ENCODE measurements at places on chromosomes 5 and 9.
A peak's percentile ranks its signal among the peaks of the same experiment; 100 is the strongest.

DNA sequence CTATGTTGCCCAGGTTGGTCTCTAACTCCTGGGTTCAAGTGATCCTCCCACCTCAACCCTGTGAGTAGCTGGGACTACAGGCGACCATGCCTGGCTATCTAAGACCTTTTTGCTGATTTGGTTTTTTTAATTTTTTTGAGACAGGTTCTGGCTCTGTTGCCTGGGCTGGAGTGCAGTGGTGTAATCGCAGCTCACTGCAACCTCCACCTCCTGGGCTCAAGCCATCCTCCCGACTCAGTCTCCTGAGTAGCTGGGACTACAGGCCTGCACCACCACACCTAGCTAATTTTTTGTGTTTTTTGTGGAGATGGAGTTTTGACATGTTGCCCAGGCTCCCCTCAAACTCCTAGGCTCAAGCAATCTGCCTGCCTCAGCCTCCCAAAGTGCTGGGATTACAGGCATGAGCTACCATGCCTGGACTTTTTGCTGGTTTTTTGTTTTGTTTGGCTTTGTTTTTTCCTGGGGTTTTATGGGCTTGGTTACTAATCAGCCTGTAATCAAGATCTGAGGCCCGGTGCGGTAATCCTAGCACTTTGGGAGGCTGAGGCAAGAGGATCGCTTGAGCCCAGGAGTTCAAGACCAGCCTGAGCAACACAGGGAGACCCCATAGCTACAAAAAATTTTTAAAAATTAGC, 3.6 kb downstream of the CYSTM1 start:
- no peak for DNase-seq

DNA sequence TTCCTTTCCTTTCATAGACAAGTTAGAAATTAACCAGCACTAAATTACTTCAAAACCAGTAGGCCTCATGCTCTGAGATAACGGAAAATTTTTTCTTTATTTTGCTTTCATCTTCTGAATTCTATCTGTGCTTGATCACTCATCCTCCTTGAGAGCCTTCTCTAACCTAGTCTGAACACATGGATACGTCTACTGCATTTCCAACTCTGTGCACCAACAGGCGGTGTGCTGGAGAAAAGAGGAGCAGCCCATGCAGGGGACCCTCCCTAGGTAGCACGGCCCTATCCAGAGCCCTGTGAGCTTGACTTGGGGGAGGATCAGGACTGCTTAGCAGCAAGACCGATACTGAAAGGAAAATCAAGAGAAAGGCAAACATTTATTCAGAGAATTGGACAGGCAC, 149.8 kb downstream of the AUH start:
- DNase-seq, result no peak

- DNase-seq, result no peak
These were observed 4.7 kb downstream of the SH3RF2 start for GRCh38 chr5:145941096-145941447.

DNA sequence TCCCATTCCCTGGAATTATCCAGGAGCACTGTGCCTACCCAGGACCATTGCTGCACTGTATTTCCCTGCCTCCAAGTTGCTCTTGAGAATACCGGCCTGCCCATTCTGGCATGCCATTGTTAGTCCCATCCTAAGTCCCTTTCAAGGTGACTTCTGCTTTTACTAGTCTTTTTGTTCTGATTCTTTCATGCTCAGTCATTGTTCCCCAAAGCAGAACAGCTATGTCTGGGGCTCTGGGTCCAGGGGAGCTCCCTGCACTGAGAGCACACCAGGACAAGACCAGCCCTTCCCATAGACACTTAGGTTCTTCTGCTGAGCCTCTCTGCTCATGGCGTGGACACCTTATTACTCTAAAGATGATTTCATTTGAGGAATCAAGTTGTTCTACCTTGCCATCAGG, 388.9 kb upstream of the KLF4 start:
- DNase-seq, result no peak

- no peak for DNase-seq
These were observed 19.2 kb downstream of the CCDC125 start for GRCh38 chr5:69313428-69313827.

DNA sequence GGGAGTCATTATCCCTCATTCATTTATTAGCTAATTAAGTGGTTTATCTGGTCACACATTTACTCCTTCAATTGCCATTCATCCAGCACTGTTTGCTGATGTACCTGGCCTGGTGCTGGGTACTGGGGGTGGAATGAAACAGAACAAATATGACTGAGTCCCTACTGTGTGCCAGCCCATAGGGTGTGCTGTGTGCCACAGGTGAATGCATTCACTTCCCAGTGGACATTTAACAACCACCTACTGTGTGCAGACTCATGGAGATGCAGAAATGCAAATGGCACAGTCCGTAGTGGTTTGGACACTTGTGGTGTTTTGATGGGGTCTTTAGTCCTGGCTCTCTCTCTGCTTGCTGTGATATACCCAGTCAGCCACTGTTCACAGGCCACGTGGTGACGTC, 10.5 kb downstream of the NEK6 start:
- no peak for DNase-seq

DNA sequence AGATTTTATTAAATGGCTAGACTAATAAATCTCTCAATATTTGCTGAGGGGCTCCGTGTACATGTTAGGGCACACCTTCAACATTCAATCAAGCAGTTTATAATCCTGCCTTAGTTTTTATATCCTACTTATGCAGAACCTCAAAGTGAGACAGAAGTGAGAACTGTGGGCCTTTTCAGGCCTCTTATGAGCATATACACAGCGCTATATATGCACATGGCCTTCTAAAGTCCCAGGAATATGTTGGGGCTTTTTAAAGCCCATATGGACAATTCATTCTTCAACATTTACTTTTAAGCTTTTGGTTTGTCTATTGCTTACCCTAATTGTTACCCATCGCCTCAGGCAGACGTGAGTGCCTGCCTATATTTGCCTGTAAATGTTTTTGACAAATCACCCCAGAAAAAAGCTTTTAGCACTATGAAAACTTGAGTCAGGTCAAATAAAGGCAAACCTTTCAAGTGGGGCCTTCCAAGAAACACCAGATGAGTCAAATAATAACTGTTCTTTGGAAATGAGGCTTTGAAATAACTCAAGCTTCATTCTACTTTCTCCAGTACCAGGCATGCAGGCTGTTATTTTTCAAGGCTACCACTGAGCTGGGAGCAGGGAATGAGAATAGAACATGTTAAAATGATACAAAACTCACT, 58.2 kb downstream of the ESM1 start:
- DNase-seq, result no peak

DNA sequence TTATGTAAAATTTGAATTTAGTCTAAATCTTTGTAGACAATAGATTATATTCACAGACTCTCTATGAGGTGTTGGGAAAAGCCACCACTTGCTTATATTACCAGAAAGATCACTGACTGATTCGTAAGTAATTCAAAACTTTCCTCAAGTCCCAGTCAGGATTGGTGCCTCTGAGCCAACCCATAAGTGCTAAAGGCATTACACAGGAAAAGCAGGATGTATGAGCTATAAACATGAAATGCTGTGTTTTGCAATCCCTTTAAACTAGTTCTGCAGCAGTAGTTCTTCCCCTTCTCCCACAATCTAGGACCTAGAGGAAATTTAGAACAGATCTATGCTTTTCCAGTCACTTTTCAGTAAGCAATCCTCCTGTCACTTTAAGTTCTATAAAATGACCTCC, 48.0 kb downstream of the SHLD3 start:
- no peak for DNase-seq

GRCh38 chr9:134730761-134731496, 89.3 kb downstream of the COL5A1 start:
- no peak for DNase-seq

- peak; percentile 14 for DNase-seq
These were observed 85.4 kb downstream of the PJA2 start for GRCh38 chr5:109324351-109324750.

GRCh38 chr9:104386425-104387069, 117.5 kb upstream of the OR13F1 start:
- DNase-seq, result no peak

GRCh38 chr5:39652036-39652435, 227.3 kb upstream of the DAB2 start:
- no peak for DNase-seq

- DNase-seq, result no peak
These were observed 71.8 kb upstream of the ADAMTS2 start for GRCh38 chr5:179417016-179417415.

DNA sequence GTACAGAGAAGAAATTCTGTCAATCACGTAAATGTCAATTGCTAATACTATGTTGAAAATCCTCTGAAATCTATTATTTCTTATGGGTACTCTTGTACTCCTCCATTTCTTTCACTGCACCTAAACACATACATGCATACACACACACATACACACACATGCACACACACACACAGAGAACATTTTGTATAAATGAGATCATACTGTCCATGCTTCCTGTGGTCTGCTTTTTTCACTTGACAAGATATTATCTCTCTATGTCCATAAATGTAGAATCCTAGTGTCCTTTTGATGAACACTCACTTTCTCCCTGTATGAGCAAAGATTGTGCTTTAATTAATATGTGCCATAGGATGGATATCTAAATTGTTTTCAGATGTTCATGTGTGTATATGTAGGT, 32.7 kb upstream of the TLR4 start:
- DNase-seq, result no peak

GRCh38 chr5:177176175-177176711, 42.7 kb downstream of the NSD1 start:
- no peak for DNase-seq

- no peak for DNase-seq
These were observed 640.4 kb upstream of the CDH10 start for GRCh38 chr5:25285136-25285535.

DNA sequence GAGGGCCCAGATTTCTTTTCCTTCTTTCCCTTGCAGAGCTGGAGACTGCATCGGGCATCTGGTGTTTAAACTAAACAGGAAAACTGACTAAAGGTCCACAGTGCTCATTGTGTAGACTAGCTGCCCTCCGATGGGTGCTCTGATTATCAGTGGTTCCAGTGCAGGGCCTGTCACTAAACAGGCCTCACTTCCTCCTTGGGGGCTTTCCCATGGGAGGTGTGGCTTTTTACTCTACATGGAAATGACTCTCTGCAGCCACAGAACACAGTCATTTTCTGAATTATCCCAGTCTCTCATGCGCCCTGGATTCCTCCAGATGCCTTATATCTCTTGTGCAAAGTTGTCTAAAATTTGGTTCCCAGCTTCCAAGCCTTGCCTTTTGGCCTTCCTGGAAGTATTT, 199.2 kb downstream of the TRIO start:
- DNase-seq, result no peak

GRCh38 chr5:139167063-139167462, 31.1 kb downstream of the SIL1 start:
- DNase-seq, result no peak

DNA sequence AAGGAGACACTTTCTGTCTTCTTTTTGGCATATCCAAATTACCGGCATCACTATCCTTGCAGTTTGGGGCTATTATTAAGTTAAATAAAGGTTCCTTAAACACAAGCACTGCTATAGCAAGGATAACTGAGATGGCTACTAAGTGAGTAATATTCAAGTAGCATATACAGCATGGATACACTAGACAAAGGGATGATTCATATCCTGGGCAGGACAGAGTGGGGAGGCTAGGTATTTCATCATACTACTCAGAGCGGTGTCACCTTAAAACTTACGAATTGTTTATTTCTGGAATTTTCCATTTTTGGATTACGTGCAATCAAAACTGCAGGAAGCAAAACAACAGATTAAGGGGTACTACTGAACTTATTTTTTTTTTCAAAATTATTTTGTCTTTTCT, 54.1 kb downstream of the FER start:
- DNase-seq, result no peak

DNA sequence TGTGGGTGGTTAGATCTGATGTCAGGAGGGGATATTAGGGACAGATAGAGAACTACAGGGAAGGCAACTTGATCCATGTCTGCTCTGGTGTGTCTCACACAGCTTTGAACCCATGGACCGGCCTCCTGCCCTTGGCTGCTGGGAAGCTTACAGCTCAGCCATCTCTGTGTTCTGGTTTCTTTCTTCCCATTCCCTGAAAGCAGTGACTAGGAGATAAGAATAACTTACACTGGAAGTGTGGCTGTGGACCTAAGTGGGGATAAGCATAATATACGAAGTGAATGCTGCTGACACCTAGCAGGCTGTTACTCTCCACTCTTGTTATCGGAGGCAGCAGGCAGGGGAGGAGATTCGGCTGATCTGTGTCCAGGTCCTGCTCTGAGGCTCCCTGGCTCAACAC, 282.3 kb upstream of the TUT7 start:
- DNase-seq, result peak; percentile 5

DNA sequence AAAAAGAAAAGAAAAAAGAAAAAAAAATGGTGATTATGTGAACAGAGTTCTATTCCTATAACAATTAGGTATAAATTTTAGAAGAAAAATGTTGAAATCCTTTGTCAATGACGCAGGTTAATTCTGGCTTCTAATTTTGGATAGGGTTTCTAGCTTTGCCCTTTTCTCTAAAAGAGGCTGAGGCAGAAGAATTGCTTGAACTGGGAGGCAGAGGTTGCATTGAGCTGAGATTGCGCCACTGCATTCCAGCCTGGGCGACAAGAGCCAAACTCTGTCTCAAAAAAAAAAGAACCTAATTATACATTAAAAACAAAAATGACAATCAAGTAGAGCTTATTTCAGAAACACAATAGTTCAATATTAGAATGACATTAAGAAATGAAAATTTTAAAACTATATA, 2.9 kb downstream of the STXBP1 start:
- DNase-seq, result no peak

DNA sequence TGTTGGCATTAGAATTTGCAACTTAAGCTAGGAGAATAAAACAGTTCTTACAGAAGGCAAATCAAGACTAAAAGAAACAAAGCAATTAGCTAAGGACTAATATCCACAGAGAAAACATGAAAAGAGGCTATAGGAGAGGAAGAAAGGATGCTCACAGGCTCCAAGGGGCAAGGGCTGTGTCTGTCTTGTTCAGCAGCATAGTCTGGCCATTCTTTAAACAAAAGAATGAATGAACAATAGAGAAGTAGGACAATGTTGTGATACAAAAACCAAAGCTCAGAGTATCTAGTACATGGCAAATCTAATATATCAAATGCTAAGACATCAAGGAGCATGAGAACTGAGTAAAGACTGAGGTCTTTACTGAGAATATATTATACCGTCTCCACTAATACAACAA, 39.5 kb downstream of the PLPP1 start:
- no peak for DNase-seq

- no peak for DNase-seq
These were observed 210.6 kb downstream of the AUH start for GRCh38 chr9:91150998-91151717.

GRCh38 chr5:33074548-33074947, 363.4 kb downstream of the NPR3 start:
- no peak for DNase-seq

- DNase-seq, result no peak
These were observed 5.3 kb downstream of the TMEM174 start for GRCh38 chr5:73178265-73178664.
